ENCODE measurements at places on chromosomes 7 and 10. TPM values are rescaled to one million over a fixed set of nuclear protein-coding genes. Genes with fewer than 3 reads are reported as not detected.

DNA sequence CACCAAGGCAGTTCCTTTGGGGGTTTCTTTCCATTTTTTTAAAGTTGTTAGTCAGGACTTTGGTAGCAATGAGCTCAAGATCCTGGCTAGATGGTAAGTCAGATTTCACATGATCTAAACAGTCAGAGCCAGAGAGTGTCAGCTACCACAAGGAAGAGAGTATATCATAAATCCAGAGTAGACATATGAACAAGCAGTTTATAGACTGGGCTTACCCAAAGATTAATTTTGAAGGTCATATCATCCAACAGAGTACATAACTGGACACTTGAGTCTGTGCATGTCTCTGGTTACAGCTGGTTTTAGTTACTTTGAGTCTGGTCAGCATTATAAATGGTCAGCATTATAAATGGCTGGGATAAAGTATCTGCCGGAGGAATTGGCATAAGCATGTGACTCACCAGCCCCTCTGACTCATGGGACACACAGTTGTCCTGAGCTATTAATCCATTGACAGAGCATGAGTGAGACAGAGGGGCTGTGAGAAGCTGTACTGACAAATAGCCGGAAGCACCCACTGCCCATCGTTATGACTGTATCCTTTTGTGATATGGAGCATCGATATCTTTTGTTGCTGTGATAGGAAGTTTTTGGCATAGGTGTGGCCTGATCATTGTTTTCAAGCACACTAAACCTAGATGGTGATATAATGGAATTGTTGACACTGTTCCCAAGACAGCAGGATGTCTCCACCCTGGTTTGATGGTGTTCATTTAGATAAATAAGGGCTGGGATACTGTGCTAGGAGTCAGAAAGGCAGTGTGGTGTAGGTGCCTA is 19.3 kb downstream of the PPP1R3C start:
- DNase-seq = no peak

- no peak for DNase-seq
Observed at GRCh38 chr10:50585921-50586739, 37.6 kb downstream of the SGMS1 start.

DNA sequence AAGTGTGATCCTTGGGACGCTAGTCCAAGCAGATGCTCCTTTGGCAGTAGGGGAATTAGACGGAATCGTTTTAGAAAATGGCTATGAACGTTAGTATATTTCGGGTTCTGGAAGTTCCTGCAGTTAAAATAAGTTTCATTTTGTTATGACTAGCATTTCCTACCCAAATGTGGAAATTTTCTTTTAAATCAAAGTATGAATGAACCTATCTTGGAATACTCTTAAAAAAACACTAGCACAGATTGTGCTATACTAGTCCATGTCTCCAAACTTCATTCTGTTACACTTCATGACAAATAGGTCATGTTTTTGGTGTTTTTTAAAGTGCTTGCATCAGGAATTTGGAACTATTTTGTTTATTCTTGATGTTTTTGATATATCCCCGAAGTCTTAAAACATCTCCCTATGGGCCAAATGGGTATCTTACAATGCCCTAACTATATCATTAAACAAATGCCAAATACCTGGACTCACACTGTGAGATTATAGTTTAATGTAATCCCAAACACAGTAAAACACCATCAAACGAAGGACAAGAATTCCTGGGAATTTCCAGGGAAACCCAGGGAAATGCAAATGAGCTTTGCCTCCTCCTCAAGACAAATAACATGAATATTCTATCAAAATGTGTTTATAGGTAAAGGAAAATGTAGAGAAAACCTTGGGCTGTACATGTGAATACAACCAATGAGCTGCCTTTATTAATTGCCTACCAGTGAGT is 75.9 kb upstream of the PTPRZ1 start:
- no peak for DNase-seq

- no peak for DNase-seq
Observed at GRCh38 chr7:16026253-16027020, 340.0 kb upstream of the MEOX2 start.

DNA sequence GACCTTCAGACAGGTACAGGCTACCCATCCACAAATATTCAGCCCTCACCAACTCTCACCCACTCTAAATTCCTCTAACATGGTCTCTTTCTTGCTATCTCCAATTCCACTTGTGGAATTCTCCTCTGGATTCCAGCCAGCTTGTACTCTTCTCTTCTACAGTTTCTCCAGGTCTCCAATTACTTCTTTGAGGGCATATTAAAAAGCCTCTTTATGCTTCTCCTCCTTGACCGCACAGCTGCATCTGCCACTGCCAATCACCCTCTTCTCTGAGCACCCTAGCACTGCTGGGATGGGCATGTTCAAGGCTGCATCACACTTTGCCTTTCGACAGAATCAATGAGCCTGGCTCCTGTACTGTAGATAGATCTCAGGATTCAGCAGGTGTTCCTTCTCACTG is 101.5 kb upstream of the ANKRD1 start:
- DNase-seq = no peak

- DNase-seq = no peak
Observed at GRCh38 chr7:28654110-28654509, 241.8 kb downstream of the CREB5 start.

- DNase-seq = no peak
Observed at GRCh38 chr10:127921075-127921752, 14.3 kb downstream of the PTPRE start.

GRCh38 chr7:129095258-129095657 is 40.3 kb upstream of the TNPO3 start:
- DNase-seq = no peak

DNA sequence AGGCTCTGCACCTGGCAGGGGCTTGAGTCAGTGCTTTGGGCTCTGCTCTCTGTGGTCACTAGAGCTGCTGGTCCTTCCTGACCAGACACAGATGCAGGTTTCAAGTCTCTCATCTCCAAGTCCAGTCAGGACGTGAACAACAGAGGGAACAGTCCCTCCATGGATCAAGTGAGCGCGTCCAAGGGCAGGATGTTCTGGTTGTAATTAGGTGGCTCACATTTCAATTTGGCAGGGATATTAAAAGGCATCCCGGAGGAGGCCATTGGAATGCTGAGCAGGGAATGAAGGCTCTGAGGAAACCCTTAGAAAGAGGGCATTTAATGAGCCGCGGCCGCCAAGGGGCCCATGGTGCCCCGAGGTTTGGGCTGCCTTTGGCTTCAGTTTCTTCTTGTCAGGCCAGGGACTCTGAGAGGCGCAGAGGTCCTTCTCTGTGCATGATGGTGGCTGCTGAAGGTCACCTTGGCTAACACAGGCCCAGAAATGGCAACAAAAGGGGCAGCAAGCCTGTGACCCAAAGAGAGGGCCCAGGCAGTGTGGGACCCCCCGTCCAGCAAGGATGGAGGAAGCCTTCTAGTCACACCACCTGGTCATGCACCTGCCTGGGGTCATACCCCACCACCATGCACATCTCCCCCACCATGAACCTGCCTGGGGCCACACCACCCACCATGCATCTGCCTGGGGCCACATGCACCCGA is 30.7 kb upstream of the INPP5A start:
- DNase-seq = peak; percentile 34

DNA sequence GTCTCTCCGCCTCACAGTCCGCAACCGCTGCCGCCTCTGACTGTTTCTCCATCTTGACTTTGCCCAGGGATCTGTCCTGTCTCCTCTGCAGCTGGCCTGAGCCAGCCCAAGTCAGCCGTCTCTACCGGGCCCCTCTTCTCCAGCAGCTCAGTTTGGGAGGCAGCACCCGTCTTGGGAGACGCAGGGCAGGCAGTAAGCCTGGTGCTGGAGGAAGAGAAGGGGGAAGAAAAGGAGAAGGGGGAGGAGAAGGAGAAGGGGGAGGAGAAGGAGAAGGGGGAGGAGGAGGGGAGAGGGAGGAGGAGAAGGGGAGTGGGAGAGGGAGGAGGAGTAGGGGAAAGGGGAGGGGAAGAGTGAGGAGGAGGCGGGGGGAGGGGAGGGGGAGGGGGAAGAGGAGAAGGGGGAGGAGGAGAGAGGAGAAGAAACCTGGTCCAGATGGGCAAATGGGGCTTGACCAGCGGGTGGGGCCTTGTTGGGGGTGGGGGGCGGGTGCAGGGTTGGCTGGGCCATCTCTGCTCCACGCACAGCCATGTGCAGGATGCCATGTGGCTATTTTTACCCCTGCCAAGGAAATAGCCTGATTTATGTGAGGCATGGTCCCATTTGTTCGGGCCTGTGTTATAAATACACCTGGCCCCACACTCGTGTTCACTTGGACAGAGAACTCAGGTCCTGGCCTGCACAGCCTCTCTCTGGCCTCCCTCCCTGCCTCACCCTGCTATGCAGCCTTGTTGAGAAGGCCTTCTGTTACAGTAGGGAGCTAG is 35.9 kb upstream of the FZD9 start:
- no peak for DNase-seq

DNA sequence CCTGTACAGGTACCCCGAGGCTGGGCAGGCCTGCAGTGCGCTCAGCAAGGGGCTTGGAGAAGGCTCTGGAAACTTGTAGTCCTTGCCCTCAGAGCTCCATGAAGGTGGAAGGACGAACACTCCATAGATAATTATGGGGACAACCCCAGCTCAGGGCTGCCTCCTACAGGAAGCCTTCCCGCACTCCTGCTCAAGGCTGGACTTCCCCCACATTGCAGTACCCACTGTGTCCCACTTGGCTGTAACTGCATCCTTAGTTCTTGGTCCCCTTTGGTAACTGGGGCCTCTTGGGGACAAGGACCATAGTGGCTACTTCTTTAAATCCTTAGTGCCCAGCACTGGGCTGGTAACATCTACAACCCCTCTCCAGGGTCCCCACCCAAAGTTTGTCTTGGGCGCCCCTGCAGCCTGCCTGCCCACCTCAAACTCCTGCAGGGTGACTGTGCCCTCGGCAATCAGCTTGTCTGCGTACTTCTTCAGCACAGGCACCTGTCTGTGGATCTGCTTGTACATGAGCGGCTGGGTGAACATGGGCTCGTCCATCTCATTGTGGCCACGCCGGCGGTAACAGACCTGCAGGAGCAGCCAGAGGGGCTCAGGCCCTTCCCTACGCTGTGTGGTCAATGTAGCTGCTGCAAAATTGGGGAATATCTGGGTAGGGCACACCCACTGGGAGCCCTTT is 17.1 kb downstream of the OGDHL start:
- no peak for DNase-seq

- no peak for DNase-seq
Observed at GRCh38 chr10:130177250-130177649, 41.1 kb downstream of the GLRX3 start.

- DNase-seq = no peak
Observed at GRCh38 chr7:148916186-148916585, 32.1 kb upstream of the EZH2 start.

DNA sequence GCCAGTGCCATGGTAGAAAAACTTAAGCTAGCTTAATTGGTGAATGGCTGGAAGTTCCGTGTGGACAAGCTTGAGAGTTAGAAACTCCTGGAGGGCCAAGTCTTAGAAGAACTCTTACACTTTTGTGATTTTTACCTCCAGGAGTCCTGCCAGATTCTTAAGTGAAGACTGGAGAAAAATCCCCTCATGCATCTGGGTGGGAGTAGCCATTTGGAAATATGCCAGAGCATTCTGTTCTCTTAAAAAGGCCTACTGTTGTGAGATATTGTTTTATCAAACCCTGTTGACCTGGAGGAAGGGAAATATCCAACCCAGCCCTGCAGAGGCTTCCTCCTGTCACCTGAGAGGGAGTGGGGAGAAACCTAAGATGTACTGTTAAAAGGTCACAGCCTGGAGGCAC is 17.6 kb upstream of the MCM10 start:
- DNase-seq = no peak

Gene SPAM1
- not detected for total RNA-seq

Gene CPN1
- total RNA-seq = not detected

Gene ANKRD2
- total RNA-seq = not detected

Gene CYP2C19
- 0.78 TPM for total RNA-seq

Gene SFRP4
- 9.1 TPM for total RNA-seq

Gene USP6NL
- total RNA-seq = 13.7 TPM

Gene KLF14
- 1.6 TPM for total RNA-seq
